ENCODE measurements at places on chromosomes 3 and 15. TPM values are rescaled to one million over a fixed set of nuclear protein-coding genes. Genes with fewer than 3 reads are reported as not detected.

The ZBBX gene
- 18.9 TPM for total RNA-seq

The MAGI1 gene
- total RNA-seq: 108 TPM

The SUCNR1 gene
- 1.4 TPM for total RNA-seq

The GABRR3 gene
- total RNA-seq: not detected

The SLC51A gene
- not detected for total RNA-seq

The ZNF385D gene
- 36.7 TPM for total RNA-seq

The SAMMSON gene
- 0.23 TPM for total RNA-seq

The GPR149 gene
- 22.1 TPM for total RNA-seq

The TBC1D21 gene
- total RNA-seq: not detected

The MFGE8 gene
- 65.3 TPM for total RNA-seq

The UQCC5 gene
- total RNA-seq: 4.6 TPM

The ZPLD1 gene
- total RNA-seq: 0.46 TPM

The KLF13 gene
- 32.1 TPM for total RNA-seq

The TRH gene
- total RNA-seq: 29.1 TPM

The C3orf52 gene
- 1.2 TPM for total RNA-seq

The DTWD1 gene
- total RNA-seq: 38.1 TPM

The ITGA11 gene
- total RNA-seq: 0.92 TPM

The ETV5 gene
- total RNA-seq: 22.6 TPM

The SQOR gene
- 4.2 TPM for total RNA-seq

The IL1RAP gene
- 11.5 TPM for total RNA-seq

The KY gene
- 1.6 TPM for total RNA-seq

The STIMATE gene
- total RNA-seq: 12.0 TPM

The FAM240A gene
- total RNA-seq: not detected

The LRRC31 gene
- total RNA-seq: not detected

The NEDD4 gene
- total RNA-seq: 8.8 TPM
